ENCODE measurements at places on chromosomes 2 and 18.

DNA sequence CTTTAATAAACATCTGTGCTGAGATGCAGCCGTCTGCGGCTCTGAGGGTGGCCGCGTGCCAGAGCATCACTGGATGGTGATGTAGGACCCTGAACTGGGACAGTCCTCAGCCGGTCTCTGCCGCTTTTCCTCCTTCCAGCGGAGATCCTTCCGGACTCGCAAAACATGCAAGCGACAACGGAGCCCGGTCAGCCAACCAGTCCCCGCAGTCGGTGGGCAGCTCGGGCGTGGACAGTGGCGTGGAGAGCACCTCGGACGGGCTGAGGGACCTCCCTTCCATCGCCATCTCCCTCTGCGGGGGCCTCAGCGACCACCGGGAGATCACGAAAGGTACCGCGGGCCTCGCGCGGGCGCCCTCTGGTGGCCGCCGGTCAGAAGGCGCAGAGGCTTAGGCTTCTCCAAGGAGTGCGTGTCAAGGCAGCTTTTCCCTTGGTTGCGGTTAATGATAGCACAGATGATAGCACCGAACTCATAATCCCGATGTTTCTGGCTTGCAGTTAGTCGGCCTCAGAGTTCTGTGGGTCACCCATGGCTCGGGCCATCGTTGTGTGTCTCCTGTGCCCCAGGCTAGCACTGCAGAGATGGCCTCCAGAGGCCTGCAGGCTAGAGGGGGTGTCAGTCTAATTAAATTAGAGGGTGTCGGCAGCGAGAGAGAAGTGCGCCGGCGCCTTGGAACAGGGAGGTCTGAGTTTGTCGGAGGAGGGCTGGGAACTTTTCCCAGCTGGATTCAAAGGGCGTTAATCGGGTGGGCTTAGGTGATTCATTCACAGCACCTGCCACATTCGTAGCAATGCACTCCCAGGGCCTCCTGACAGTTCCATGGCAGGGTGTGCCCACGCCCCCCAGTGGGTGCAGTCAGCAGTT is 38.5 kb downstream of the LPIN1 start:
- no peak for DNase-seq

- no peak for DNase-seq
Measured at GRCh38 chr2:160288324-160288723, 88.3 kb upstream of the ITGB6 start.

GRCh38 chr2:17878281-17879136 is at the start of gene KCNS3:
TSS of gene KCNS3 (plus strand) at chr2:17878667. CDS start at chr2:17931009, 52,342 bp downstream.
- DNase-seq: no peak

GRCh38 chr2:391696-392095 is 103.8 kb upstream of the ALKAL2 start:
- no peak for DNase-seq

DNA sequence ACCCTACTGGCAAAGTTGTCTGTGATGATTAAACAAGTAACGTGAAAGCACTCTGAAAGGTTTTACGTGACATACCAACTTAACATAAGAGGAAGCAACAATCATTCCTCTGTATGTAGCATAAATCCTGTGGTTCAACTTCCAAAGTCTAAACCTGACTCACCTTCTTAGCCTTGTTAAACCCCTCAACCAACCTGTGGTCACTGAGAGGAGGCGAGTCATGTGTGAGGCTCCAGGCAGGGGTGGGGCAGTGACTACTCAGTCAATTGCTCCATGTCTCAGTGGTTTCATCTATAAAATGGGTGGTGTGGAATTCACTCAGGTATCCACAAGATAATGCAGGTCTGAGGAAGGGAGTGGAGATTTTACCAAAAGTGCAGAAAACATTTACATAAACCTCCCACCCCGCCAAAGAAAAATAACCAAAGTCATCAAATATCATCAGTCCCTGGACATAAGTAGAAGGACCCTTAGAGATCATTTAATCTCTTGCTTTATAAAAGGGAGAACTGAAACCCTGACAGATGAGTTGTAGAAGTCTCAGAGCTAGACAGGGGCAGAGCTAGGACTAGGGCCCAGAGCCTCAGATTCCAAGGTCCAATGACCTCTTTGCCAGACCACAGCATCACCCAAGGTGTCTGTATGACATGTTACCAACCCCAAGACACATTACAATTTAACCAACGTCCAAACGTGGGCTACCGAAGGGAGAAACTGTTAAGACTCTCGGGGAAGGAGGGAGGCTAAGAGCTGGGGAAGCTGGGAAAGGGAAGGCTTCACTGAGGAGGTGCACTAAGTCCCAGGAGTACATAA is 3.7 kb upstream of the PCBP1 start:
- no peak for DNase-seq
